ENCODE measurements at places on chromosomes 2 and 18. TPM values are rescaled to one million over a fixed set of nuclear protein-coding genes. Genes with fewer than 3 reads are reported as not detected.

The CFAP221 gene
- 13.0 TPM for polyA plus RNA-seq

The ANO7 gene
- polyA plus RNA-seq, result 2.2 TPM

The RAB6D gene
- polyA plus RNA-seq, result 2.5 TPM

The ZSWIM2 gene
- not detected for polyA plus RNA-seq

The SEH1L gene
- polyA plus RNA-seq, result 34.6 TPM

The ACVR1C gene
- 0.35 TPM for polyA plus RNA-seq
